ENCODE measurements at places on chromosomes 6 and 20. TPM values are rescaled to one million over a fixed set of nuclear protein-coding genes. Genes with fewer than 3 reads are reported as not detected.

FAM83D gene
- total RNA-seq = 8.5 TPM

ANKRD66 gene
- 2.4 TPM for total RNA-seq

ENPP4 gene
- 18.8 TPM for total RNA-seq

DNA sequence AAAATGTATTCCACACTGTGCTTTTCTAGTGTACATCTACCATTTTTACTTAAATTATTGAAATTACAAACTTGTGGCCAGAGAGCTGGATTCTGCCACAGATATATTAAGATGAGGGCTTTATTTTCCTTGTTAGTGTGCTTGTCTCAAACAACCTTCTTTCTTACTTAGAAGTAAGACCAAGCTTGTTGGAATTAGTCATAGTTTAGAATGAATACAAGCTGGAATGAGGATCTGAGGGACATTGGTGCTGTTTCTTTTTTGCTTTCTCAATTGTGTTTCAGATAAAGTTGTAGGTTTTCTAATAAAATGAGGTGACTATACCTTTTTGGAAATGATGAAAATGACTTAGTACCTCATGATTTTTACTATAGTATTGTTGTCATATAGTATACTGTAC is 40.3 kb downstream of the UBR2 start:
- no peak overlapping the region for H3K27ac ChIP-seq
- H3K4me1 ChIP-seq = no peaks in the 10 kb centered on the region
- H3K27me3 ChIP-seq = no peaks in the 10 kb centered on the region
- DNase-seq = no peak

GRCh38 chr6:45115696-45116095 is 212.4 kb upstream of the RUNX2 start:
- no peak overlapping the region for H3K4me3 ChIP-seq
- H3K4me1 ChIP-seq = no peaks in the 10 kb centered on the region
- DNase-seq = no peak
- no peaks in the 10 kb centered on the region for H3K36me3 ChIP-seq
- H3K27ac ChIP-seq = no peak overlapping the region
- no peaks in the 10 kb centered on the region for H3K27me3 ChIP-seq

DNA sequence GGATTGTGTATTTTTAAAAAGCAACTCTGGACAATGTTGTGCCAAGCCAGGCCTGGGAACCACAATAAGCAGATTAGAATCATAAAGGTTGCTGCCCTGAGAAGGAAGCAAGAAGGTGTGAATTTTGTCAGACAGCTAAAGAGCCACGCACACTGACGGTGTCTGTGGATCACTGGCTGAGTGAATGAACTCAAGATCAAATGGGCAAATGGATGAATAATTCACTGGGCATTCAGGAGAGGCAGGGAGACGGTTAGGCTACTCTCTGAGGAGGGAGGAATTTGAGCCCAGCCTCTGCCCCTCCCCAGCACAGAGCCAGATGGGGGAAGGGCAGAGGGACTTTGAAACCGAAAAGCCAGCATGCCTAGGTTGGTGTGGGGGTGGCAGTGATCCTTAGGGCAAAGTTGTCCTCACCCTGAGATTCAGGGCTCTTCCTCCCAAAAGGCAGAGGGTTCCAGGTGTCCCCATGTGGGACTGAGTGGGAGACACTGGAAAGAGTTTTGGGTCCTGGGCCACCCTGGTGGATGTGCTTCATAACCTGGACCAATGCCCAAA is 19.5 kb upstream of the SLC22A7 start:
- H3K4me1 ChIP-seq = peaks cover 16% of the 10 kb centered on the region
- H3K27ac ChIP-seq = no peak overlapping the region
- H3K36me3 ChIP-seq = no peaks in the 10 kb centered on the region
- H3K27me3 ChIP-seq = peaks cover 77% of the 10 kb centered on the region

DNA sequence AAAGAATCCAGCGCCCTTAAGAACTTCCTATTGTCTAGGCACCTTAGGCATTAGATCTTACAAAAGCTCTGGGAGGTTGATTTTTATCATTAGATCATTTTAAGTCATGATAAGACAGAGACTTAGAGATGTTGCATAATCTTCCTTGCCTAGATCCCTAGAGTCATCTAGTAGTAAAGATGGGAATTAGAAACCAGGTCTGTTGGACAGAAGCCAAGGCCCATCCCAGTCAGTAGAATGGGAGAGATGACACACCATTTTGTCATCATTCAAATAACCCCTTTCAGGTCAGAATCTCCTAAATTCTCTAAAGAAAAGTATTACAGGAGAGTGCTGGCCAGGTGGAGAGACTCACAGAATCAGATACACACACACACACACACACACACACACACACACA is 579.1 kb downstream of the BMP2 start:
- no peak overlapping the region for H3K27ac ChIP-seq
- no peak overlapping the region for H3K4me3 ChIP-seq

DNA sequence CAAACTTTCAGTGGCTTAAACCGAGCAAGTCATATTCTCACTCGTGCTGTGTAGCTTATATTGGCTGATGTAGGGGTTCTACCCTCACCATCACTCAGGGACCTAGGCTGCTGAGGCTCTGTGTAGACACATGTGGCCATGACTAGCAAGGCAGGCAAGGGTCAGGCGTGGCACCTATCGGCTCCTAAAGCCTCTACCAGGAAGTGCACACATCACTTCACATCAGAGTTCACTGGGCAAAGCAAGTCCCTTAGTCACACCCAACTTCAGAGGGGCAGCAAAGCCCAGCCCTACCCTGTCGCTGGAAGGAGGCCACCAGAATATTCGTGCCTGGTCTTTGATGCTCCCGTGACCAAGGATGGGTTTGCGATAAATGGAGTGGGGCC is 42.9 kb downstream of the PPP1R14C start:
- H3K27me3 ChIP-seq = no peaks in the 10 kb centered on the region
- no peaks in the 10 kb centered on the region for H3K4me1 ChIP-seq
- no peak overlapping the region for H3K27ac ChIP-seq
- no peak overlapping the region for H3K4me3 ChIP-seq
- no peaks in the 10 kb centered on the region for H3K36me3 ChIP-seq
- DNase-seq = no peak

ACSS1 gene
- total RNA-seq = 26.6 TPM

GRCh38 chr6:110352563-110353262 is 5.4 kb downstream of the METTL24 start:
- H3K4me1 ChIP-seq = peaks cover 12% of the 10 kb centered on the region
- H3K4me3 ChIP-seq = no peak overlapping the region
- H3K36me3 ChIP-seq = no peaks in the 10 kb centered on the region
- peaks cover 11% of the 10 kb centered on the region for H3K27me3 ChIP-seq

SLC17A3 gene
- total RNA-seq = 0.18 TPM

DNA sequence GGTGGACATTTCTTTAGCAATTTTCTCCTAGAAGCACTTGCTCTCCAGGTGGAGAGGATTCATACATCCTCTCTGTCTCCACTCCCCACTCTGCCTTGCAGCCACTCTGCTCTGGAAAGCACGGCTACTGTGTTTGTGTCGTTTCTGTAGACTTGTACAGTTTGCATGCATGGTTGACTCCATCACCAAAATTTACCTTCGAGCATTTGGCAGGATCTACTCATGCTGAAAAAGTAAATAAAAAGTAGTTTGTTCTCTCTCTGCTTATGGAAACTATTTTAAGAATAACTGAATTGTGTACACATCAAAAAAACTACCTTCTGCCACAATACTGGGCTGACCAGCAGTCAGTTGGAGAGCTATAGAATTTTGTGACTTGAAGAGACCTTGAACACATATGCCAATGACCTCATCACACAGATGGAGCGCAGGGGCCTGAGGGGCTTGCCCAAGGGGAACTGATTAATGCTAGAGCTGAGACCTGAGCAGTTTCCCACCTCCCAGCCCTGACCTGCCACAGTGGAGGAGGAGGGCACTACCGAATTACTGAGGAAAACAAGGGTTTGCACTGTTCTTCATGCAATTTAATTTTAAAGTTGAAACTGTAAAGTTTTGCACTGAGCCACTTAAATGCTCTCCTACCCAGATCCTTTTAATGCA is 33.7 kb upstream of the FOXQ1 start:
- H3K27ac ChIP-seq = no peak overlapping the region
- H3K4me3 ChIP-seq = no peak overlapping the region
- no peaks in the 10 kb centered on the region for H3K36me3 ChIP-seq
- H3K27me3 ChIP-seq = peaks cover 14% of the 10 kb centered on the region
- no peaks in the 10 kb centered on the region for H3K4me1 ChIP-seq
- no peak for DNase-seq

BNIP5 gene
- 0.26 TPM for total RNA-seq

BTNL2 gene
- total RNA-seq = not detected

GRCh38 chr20:13684566-13685222 is 46.0 kb upstream of the TASP1 start:
- no peak overlapping the region for H3K4me3 ChIP-seq
- no peaks in the 10 kb centered on the region for H3K36me3 ChIP-seq
- no peaks in the 10 kb centered on the region for H3K27me3 ChIP-seq
- no peak for DNase-seq

- no peak overlapping the region for H3K4me3 ChIP-seq
- H3K27me3 ChIP-seq = no peaks in the 10 kb centered on the region
- no peaks in the 10 kb centered on the region for H3K36me3 ChIP-seq
- no peaks in the 10 kb centered on the region for H3K4me1 ChIP-seq
- no peak overlapping the region for H3K27ac ChIP-seq
Observed at GRCh38 chr6:22249711-22250350, 47.0 kb downstream of the PRL start.

- H3K4me3 ChIP-seq = no peak overlapping the region
- no peaks in the 10 kb centered on the region for H3K27me3 ChIP-seq
- H3K27ac ChIP-seq = no peak overlapping the region
- no peaks in the 10 kb centered on the region for H3K4me1 ChIP-seq
Observed at GRCh38 chr6:121093928-121094327, 240.4 kb downstream of the TBC1D32 start.

NOX3 gene
- not detected for total RNA-seq

COL9A1 gene
- not detected for total RNA-seq

- H3K27me3 ChIP-seq = peaks cover 38% of the 10 kb centered on the region
- no peaks in the 10 kb centered on the region for H3K36me3 ChIP-seq
- no peak overlapping the region for H3K27ac ChIP-seq
- no peak for DNase-seq
- peaks cover 51% of the 10 kb centered on the region for H3K4me1 ChIP-seq
Observed at GRCh38 chr20:53735536-53736050, 142.0 kb upstream of the ZNF217 start.

DNA sequence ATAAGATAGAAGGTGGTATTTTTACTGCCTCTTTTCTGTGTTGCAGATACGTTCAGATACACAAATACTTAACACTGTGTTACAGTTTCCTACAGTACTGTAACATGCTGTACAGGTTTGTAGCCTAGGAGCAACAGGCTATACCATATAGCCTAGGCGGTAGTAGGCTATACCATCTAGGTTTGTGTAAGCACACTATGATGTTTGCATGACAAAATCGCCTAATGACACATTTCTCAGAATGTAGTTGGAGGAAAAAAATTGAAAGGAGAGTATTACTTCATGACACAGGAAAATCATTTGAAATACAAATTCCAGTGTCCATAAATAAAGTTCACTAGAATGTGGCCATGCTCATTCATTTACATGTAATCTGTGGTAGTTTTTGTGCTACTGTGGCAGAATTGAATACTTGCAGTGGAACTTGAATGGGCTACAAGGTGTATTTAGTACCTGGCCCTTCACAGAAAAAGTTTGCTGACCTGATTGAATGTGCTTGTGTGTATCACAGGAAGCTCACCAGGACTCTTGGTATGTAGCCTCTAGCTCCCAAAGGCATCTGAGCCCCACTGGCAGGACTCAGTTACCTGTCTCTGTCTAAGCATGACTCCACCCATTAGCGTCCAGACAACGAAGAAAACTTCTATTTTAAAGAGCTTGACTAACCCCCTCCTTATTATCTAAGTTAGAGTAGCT is 18.8 kb downstream of the TOP1 start:
- H3K27ac ChIP-seq = peak overlapping the region; percentile 71
- H3K36me3 ChIP-seq = no peaks in the 10 kb centered on the region
- no peak for DNase-seq

HLA-DOA gene
- 15.3 TPM for total RNA-seq

All from left lung (tissue), 14 donors.